ENCODE measurements at places on chromosomes 12 and 14.

GRCh38 chr12:108525681-108526080, 10.6 kb downstream of the FICD start:
- no peak for DNase-seq

DNA sequence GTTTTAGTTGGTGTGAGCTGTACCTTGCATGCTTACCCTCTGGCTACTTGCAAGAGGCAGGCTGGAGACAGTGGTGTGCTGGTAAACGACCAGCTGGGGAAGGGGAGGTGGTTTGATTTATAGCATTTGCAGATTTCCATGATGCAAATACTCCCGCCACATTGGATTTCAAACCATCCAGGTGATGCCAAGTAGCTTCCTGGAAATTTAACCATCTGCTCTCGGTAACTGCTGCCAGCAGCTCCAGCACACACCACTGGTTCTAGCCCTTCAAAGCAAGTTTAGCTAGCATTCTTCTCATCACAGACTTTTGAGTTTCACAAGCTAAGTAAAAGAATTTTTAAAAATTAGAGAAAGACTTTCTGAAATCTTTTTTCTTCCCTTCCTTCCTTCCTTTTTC, 104.5 kb upstream of the AMIGO2 start:
- no peak for DNase-seq

DNA sequence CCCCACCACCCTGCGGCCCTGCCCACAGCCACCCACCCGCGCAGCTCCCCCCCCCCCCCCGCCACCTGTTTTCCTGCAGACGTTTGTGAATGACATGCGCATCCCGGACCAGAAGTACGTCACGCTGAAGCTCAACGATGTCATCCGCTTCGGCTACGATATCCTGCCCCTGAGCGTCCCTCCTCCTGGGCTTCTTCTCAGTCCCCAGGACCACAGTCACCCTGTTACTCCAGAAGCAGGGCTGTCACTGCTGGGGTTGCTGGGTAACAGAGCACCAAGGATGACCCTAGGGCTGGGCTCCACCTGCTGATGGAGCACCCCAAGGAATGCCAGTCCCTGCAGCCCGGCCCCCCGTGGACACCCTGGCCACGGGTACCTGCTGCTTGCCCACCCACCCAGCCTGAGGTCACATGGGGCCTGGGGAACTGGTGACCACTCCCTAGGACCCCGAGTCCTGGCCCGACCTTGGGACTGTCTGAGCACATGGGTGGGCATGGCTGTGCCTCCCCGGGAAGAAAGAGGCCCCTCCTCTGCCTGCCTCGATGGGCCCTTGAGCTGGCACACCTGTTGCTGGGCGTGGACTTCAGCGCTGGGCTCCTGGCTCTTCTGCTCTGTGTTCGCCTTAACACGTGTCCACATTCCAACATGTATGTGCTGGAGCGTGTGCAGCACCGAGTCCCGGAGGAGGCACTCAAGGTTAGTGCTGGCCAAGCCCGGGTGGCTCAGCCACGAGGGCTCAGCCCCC, 12.9 kb downstream of the CEP170B start:
- no peak for DNase-seq

DNA sequence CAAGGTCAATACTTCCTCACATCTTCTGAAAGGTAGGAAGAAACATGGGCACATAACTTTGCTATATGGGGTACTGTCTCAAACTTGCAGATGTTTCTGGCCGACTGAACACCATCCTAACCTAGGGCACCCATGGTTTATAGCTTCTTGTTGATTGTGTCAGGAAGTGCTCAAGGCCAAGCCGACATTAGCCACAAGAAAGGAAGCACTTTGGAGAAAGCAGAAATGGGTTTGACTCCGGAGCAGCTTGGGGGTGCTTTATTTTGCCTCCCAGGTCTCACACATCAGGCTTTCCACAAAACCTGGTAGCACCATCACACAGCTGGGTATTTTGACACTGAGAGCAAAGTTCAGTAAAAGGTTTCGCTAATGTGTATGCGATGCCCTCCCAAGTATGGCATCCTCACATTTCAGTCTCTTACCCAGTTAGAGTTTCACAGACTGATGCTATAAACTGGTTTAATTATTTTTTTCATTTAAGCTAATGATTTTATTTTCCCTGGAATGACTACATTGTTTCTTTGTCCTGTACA, 25.2 kb upstream of the BHLHE41 start:
- no peak for DNase-seq

GRCh38 chr12:127911291-127911690, 355.7 kb upstream of the TMEM132C start:
- DNase-seq: no peak

- no peak for DNase-seq
Measured at GRCh38 chr12:105319691-105320209, 10.7 kb upstream of the C12orf75 start.

DNA sequence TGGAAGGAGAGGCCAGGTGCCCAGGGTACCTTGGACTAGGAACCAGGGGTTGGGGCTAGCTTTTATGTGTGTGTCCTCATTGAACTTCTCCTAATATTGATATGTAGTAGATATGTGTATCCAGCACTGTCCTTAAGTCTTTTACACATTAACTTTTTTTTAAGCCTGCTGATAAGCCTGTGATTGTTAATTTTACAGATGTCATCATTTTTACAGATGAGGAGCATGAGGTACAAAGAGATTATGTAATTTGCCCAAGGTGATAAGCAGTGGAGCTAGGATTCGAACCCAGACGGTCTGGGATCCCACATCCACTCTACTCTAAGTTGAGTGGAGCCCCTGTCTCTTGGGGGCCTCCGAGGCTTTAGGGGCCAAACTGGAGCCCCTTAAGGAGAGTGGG, 10.2 kb upstream of the NR4A1 start:
- no peak for DNase-seq

- DNase-seq: no peak
Measured at GRCh38 chr12:80118565-80119324, 19.4 kb downstream of the OTOGL start.

- DNase-seq: no peak
Measured at GRCh38 chr12:124171231-124171979, 123.5 kb upstream of the RFLNA start.

DNA sequence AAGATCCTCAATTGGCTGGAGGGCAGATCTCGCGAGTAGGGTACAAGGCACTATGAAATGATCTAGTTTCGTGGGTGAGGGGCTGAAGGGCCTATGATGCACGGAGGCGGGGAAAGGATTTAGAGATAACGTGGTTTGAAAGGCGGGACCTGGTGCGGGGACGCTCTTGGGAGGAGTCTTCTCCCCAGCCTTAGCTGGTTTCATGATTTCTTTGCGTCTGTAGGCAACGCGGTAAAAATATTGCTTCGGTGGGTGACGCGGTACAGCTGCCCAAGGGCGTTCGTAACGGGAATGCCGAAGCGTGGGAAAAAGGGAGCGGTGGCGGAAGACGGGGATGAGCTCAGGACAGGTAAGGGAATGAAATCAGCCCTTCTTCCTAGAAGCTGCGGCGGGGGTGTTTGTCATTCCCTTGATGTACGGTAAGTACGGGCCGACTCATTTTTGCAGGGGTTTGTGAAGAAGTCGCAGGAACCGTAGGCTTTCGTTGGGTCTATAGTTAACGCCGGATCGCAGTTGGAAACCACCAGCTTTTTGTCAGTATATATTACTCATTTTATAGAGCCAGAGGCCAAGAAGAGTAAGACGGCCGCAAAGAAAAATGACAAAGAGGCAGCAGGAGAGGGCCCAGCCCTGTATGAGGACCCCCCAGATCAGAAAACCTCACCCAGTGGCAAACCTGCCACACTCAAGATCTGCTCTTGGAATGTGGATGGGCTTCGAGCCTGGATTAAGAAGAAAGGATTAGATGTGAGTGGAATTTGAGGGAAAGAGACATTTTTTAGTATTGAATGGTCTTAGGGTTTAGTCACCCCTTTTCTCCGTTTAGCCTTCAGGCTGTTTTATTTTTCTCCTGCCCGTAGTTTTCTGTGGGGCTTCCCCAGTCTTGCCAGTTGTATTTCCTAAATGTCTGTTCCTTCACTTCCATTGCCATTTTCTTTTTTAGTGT, 602 bp downstream of the APEX1 start:
- DNase-seq: no peak

DNA sequence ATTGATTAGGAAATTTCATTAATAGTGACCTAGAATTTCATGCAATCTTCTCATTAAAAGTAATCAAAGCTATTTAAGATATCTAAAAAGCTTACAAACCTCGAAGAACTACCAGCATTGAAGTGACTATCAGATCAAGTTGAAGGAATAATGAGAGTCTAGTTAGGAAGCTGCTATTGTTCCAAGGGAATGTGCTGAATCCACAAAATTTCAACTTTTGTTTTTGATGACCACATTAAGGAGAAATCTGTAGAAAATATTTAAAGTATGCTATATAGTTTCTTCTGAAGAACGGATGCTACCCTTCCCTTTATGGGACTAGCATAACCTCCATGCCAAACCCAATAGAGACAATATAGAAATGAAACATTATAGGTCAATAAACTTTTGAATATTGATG, 2.5 kb upstream of the CTSG start:
- DNase-seq: no peak

- no peak for DNase-seq
Measured at GRCh38 chr14:61560323-61560722, 135.0 kb upstream of the HIF1A start.

DNA sequence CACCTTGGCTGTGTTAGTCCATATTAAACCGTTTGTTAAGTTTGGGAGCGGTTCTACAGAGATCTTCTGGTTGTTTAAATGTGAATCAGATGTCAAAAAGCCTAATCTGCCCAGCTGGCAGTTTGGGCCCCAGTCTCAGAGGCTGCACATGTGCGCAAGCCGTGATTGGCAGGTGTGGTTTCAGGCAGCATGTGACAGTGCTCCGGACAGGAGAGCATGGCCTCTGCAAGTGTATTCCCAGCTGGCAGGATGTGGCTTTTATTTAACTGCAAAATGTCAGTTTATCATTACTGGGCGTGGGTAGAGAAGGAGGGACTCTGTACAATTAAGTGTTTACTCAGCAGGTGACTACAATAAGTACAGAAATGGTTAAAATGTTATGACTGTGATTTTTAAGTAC, 77.5 kb downstream of the PELI2 start:
- DNase-seq: no peak

DNA sequence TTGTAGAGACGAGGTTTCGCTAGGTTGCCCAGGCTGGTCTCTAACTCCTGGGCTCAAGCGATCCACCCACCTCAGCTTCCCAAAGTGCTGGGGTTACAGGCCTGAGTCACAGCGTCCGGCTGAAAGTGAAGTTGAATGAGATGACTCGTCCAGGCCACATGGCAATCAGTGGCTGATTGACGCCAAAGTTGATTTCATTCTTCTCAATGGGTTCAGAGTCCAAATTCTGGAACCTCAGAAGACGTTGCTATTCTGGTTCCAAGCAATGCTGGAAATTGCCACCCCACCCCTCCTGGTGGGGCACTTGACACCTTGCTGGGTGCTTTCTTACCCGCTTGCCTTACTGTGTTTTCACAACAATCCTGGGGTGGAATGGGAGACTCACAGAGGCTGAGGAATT, 14.9 kb downstream of the ABCB9 start:
- DNase-seq: no peak

GRCh38 chr14:83991666-83992065, 1538.3 kb upstream of the FLRT2 start:
- no peak for DNase-seq

DNA sequence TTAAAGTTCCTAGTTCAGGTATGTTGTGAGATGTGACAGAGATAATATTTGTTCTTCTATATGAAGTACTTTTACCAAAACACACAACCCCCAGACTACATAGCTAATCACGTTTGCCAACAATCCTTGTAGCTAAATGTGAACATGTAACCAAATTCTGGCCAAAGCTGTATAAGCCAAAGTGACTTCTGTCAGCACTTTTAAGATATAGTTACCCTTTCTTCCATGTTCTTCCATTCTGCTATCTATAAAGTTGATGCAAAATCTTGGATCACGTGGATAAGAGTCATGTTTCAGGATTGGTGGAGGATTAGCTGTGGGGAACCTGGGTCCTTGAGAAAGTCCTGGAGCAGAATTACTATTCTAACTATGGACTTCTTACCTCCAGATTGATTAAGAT, 1366.6 kb downstream of the FSCB start:
- no peak for DNase-seq

DNA sequence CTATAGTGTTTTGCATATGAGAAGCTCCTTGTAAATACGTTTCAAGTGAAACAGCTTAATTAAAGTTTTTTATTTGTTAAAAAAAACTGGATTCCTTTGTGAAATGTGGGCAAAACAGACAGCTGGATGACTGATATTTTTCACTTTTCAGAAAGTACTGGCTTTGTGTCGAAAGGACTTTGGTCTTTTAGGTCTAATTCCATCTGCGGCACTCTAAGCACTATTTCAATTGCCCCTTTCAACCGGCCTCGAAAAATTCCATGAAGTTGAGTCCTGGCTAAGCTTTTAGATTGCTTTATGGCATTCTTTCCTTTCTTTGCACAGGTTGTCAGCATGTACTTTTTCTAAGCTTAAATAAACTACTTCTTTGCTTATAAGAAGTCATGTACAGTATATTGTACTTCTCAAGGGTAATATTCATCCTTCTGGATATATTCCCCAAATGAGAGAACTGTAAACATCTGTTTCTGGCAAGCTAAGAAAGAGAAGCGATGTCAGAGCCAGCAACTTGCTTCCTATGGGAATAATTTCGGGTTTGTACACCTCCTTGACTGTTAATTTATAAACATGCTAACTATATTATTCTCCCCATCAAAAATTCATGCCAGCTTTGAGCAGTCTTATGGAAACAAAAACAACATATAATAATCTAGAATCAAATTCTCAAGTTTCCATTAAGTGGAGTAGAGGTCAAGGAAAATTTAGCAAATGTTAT, 611.3 kb downstream of the ETNK1 start:
- no peak for DNase-seq

- no peak for DNase-seq
Measured at GRCh38 chr12:124722878-124723277, 140.8 kb downstream of the SCARB1 start.

DNA sequence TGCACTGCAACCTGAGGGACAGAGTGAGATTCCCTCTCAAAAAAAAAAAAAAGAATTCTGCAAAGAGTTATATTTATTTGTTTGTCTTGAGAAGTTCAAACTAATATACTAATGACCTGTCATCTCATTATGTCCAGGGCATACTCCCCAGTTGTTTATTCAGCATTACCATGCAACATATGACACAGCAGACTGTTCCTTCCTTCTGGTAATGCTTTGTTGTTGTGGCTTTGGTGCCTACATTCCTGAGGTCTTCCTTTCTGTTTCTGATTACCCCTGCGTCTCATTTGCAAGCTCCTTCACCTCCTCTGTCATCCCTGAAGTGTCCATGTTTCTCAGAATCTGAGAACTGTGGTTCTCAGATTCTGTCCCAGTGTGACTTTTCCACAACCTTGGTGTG, 55.3 kb downstream of the DERA start:
- DNase-seq: no peak

Data from activated T-cell treated with anti-CD3 and anti-CD28 coated beads, Interleukin-2, amount 50 U/mL, for 1 hour (primary cell).